Activated CD4-positive, alpha-beta T cell treated with anti-CD3 and anti-CD28 coated beads, Interleukin-2, amount 10 ng/mL, durations not matched to agents 7 days and 5 days (primary cell): ENCODE measurements at places on chromosomes 3 and 15. TPM values are rescaled to one million over a fixed set of nuclear protein-coding genes. Genes with fewer than 3 reads are reported as not detected.

ALDH1A2 gene
- not detected for total RNA-seq

DZIP1L gene
- 0.40 TPM for total RNA-seq

CDHR4 gene
- not detected for total RNA-seq

CCR9 gene
- not detected for total RNA-seq

GATM gene
- total RNA-seq: 2.0 TPM

IRAK2 gene
- 1.9 TPM for total RNA-seq

SMAD3 gene
- total RNA-seq: 81.6 TPM

SERINC4 gene
- 0.37 TPM for total RNA-seq

MASP1 gene
- total RNA-seq: not detected

FEM1B gene
- total RNA-seq: 66.3 TPM

PATL2 gene
- 20.5 TPM for total RNA-seq

LTK gene
- 0.87 TPM for total RNA-seq

TGM4 gene
- not detected for total RNA-seq

C3orf38 gene
- 40.1 TPM for total RNA-seq

THPO gene
- total RNA-seq: not detected

ZNF592 gene
- 51.9 TPM for total RNA-seq

PLA1A gene
- total RNA-seq: not detected

GPR171 gene
- total RNA-seq: 181 TPM

MORC1 gene
- not detected for total RNA-seq

C15orf39 gene
- 48.6 TPM for total RNA-seq

RETNLB gene
- not detected for total RNA-seq

PKM gene
- 1,098 TPM for total RNA-seq

PPARG gene
- 0.52 TPM for total RNA-seq

UCN2 gene
- total RNA-seq: not detected

TM6SF1 gene
- 9.4 TPM for total RNA-seq

TAGLN3 gene
- total RNA-seq: 0.47 TPM

NLGN1 gene
- not detected for total RNA-seq

ESYT3 gene
- 0.44 TPM for total RNA-seq

ZNF660 gene
- not detected for total RNA-seq

SLC38A3 gene
- total RNA-seq: not detected

ECE2 gene
- not detected for total RNA-seq

LINGO1 gene
- not detected for total RNA-seq

ERC2 gene
- total RNA-seq: not detected

MST1R gene
- total RNA-seq: 5.2 TPM

PPM1L gene
- 5.8 TPM for total RNA-seq

ZPLD1 gene
- total RNA-seq: not detected

ROBO1 gene
- 0.55 TPM for total RNA-seq

GABRA5 gene
- total RNA-seq: not detected

MST1 gene
- total RNA-seq: 8.4 TPM

ERICH6 gene
- 0.81 TPM for total RNA-seq

LRRC49 gene
- not detected for total RNA-seq

ZBTB47 gene
- total RNA-seq: 0.22 TPM

ADGRG7 gene
- total RNA-seq: not detected

SV2B gene
- 0.02 TPM for total RNA-seq

EFCAB12 gene
- 0.69 TPM for total RNA-seq

OR5K2 gene
- total RNA-seq: not detected

FSD2 gene
- total RNA-seq: not detected

SLC22A14 gene
- not detected for total RNA-seq

MGLL gene
- 0.25 TPM for total RNA-seq

WDR49 gene
- 0.47 TPM for total RNA-seq

GP9 gene
- not detected for total RNA-seq

REC114 gene
- not detected for total RNA-seq

HCLS1 gene
- total RNA-seq: 339 TPM

CPLX3 gene
- 0.19 TPM for total RNA-seq

FANCD2OS gene
- total RNA-seq: not detected

WDR93 gene
- not detected for total RNA-seq
